Brain pericyte (primary cell): ENCODE measurements at places on chromosomes 5 and 9.

DNA sequence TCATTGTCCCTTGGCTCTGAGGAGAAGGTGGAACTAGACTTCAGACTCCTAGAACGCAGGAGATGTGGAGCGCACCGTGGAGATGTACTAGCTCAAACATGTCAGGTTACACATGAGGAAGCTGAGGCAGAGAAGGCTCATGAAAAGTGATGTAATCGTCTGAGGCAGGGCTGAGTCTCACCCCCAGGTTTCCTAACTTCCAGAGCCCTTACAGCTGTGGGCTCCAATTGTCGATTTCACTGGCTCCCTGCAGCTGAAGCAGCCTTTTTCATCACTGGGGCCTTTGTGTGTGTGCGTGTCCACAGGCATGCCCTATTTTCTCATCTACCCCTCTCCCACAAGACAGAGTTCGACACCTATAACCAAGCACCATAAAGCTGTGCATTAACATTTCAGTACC, 370.6 kb downstream of the NTRK2 start:
- no peak for DNase-seq

DNA sequence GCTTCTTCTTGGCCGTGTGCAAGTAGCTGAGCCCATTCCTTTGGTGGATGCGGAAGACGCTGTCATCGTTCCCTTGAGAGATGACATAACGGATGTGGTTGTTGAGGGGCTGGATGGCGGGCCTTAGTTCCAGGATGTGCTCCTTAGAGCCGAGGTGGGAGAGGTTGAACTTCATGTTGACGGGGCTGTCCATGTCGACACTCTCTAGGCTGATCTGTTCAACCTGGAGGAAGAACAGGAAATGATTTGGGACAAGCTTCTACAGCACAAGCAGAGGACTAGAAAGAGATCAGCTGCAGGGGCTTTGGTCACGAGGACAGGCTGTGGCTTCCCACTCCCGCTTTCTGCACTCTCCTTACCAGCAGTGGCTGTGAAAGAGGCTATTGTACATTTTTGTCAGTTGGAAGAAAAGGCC, 176.0 kb downstream of the SLC12A2 start:
- DNase-seq: no peak

- no peak for DNase-seq
Observed at GRCh38 chr5:121029536-121030245, 565.6 kb downstream of the PRR16 start.

DNA sequence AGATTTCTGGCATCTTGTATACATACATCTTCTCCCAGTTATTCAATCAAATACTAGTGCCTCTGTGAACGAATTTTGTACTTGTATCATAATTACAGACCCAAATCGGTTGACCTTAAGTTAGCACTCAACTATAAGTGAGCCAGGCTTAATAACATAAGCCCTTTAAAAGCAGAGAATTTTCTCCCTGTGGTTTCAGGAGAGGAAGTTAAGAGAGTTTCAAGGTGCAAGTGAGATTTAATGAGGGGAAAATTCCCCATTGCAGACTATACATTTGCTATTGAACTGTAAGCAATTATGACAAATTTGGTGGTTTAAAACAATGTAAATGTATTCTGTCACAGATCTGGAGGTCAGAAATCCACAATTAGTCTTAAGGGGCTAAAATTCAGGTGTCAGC, 261.9 kb upstream of the NREP start:
- DNase-seq: no peak

DNA sequence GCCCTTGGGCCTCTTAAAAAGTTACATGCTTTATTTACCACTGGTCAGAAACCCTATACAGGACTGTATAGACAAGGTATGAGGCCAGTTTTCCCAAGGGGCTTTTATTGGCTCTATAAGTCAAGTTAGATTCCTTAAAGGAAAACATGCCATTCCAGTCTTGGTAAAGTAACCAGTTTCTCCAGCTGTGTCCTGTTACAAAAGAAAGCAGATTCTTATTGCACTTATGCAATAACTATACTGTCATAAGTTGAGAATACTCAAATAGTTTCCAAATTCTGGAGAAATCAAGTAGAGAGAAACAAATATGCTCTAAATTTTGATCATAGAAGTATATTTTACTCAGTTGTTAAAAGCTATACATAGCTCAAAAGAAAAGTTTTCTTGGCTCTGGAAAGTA, 47.2 kb downstream of the PTGS1 start:
- DNase-seq: no peak

DNA sequence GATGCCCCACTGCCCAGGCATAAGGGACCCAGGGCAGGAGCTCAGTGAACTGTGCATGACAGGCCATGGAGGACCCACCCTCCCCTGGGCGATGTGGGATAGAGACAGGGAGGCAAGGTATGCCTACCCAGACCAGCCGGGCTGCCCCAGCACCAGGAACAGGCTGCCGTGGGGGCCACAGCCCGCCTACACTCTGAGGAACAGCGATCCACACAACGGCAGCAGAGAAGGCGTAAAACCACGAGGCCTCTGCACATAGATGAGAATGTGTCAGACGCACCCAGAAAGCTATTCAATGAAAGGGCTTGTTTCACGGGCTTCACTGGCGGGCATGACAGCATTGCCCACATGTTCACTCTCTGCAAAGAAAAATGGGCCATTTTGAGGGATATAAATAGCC, 49.5 kb downstream of the SEMA4D start:
- DNase-seq: no peak

DNA sequence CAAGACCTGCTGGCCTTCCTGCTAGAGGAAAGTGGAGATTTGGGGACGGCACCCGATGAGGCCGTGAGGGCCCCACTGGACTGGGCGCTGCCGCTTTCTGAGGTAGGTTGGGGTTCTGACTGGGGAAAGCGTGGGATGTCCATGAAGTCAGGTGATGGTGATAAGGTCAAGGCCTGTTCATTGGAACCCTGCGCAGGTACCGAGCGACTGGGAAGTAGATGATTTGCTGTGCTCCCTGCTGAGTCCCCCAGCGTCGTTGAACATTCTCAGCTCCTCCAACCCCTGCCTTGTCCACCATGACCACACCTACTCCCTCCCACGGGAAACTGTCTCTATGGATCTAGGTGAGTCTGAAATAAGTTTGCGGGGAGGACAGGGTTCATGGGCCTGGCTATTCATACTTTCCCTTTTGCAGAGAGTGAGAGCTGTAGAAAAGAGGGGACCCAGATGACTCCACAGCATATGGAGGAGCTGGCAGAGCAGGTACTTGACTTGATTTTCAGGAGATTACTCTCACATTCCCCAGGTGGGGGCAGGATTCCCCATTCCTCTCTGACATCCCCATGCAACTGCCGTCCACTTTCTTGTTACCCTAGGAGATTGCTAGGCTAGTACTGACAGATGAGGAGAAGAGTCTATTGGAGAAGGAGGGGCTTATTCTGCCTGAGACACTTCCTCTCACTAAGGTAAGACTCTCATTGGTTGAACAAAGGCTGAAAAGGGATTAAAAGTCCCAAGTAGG, 505 bp downstream of the CREB3 start:
- no peak for DNase-seq

GRCh38 chr5:147697380-147697779, 85.1 kb downstream of the JAKMIP2 start:
- no peak for DNase-seq

- no peak for DNase-seq
Observed at GRCh38 chr5:43040287-43041098, at the start of gene ANXA2R. Gene ANXA2R, minus strand, starts transcription at chr5:43040319. Its CDS starts 273 bp downstream, at chr5:43040046.

DNA sequence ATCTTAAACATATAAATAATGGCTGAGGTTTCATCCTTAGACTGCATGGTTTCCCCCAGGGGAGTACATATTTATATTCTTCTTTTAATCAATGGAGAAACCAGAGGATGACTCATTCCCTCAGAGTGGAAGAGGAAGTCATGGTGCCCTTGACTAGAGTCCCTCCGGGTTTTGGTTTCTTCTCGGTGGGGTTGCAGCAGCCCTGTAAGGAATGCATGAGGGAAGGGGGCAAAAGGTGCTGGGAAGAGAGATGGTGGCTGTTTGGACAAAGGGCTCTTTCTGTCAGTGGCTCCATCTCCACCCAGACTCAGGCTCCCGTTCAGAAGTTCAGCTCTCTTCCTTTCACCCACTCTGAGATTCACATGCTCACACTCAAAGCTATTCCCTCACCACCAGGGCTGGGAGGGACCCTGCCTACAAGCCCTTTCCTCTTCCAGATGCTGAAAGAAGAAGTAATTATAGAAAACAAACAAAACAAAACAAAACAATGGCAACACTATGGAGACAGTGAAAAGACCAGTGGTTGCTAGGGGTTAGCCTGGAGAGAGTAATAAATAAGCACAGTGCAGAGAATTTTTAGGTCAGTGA, 129.8 kb upstream of the IL12B start:
- peak; percentile 41 for DNase-seq

GRCh38 chr5:7192016-7192415, 203.9 kb upstream of the ADCY2 start:
- DNase-seq: no peak

DNA sequence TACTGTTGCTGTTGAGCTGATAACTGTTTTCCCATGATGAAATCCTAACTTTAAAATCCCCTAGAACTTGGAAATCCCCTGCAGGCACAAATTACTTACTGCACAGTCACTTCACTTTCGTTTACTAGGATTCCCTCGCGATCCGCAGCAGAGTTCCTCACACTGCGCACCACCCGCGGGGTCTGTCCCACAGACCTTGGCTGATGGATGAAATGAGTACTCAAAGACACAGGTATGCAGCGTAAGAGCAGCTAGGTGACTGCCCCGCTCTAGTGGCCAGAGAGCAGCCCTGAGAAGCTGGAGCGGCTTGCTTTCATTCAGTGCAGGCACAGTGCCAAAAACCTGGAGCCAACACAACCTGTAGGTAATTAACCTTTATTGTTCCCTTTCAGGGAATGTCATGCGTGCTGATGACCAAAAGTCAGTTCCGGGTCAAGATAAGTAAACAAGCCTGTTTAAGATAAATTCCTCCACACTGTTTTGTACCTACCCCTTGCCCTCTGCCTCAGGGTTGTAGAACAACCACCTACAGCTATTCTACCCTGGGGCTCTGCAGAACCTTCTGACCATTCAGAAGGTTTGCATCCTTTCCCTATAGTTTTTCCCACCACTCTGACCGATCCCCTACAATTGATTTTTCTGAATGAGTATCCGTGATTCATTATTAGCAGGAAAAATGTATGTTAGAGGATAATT, 191.2 kb downstream of the CDH9 start:
- peak; percentile 68 for DNase-seq

DNA sequence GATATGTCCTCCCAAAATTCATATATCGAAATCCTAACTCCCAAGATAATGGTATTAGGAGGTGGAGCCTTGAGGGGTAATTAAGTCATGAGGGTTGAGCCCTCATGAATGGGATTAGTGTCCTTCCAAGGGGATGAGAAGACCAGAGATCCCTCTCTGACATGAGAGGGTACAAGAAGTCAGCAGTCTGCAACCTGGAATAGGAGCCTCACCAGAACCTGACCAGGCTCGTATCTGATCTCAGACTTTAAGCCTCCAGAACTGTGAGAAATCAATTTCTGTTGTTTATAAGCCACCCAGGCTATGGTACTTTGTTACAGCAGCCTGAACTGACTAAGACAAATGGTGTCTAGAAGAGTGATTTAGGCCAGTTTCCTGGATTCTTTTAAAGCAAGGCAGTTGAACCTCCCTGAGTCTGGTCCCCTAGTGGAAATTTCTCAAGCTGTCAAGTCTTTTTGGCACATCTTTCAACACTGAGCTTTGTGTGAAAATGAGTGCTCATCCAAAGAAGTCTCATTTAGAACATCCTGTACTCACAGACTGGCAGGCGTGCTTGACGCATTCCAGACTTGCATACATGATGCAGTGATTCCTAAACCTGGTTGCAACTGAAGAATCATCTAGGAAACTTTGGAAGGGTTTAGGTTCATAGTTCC, 254.8 kb upstream of the PPP1R2B start:
- DNase-seq: no peak

DNA sequence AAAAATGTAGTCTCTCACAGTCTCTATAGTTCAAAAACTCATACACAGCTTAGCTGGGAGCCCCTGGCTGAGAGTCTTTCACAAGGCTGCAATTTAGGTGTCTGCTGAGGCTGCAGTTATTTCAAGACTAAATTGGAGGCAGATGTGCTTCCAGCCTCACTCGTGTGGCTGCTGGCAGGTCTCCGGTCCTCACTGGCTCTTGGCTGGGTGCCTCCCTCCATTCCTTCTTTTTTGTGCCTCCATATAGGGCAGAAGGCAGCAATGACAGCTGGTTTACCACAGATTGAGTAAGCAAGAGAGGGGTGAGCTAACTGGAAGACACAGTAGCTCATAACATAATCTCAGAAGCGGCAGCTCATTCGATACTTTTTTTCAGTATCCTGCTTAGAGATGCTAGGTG, 2167.7 kb upstream of the WWC1 start:
- no peak for DNase-seq

DNA sequence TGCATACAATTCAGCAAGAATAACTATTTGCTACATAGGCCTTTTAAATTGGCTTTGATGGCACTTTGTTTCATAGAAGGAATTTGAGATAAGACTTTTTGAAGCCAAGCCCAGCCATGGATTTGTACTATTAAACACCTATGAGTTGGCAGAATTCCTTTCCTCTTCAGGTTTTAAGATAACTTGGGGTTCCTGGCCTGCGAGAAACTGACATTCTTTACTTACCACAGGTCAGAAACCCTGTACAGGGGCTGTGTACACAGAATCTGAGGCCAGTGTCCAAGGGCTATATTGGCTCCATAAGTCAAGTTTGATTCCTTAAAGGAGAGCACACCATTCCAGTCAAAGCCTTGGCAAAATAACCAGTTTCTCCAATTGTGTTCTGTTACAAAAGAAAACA, 10.8 kb upstream of the BTNL3 start:
- no peak for DNase-seq

GRCh38 chr9:113787871-113788270, 88.2 kb upstream of the ZNF618 start:
- no peak for DNase-seq

- no peak for DNase-seq
Observed at GRCh38 chr9:88587182-88587581, 52.2 kb downstream of the NXNL2 start.

DNA sequence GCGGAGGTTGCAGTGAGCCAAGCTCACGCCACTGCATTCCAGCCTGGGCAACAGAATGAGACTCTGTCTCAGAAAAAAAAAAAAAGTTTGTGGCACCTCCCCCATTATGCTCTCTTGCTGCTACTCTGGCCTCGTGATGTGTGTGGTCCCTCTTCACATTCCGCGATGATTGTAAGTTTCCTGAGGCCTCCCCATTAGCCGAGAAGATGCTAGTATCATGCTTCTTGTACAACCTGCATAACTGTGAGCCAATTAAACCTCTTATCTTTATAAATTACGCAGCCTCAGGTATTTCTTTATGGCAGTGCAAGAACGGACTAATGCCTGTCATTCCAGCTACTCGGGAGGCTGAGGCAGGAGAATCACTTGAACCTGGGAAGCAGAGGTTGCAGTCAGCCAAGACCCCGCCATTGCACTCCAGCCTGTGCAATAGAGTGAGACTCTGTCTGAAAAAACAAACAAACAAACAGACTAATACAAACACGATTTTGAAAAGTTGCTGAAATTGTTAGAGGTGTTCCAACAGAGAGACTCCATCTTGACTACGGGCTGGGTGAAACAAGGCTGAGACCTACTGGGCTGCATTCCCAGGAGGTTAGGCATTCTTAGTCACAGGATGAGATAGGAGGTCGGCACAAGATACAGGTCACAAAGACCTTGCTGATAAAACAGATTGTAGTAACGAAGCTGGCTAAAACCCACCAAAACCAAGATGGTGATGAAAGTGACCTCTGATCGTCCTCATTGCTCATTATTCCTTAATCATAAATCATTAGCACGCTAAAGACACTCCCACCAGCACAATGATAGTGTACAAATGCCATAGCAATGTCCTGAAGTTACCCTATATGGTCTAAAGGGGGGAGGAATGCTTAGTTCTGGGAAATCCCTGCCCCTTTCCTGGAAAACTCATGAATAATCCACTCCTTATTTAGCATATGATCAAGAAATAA, 8.3 kb upstream of the AFF4 start:
- no peak for DNase-seq

- no peak for DNase-seq
Observed at GRCh38 chr9:136621019-136621733, 41.5 kb upstream of the EGFL7 start.
